ENCODE measurements at places on chromosomes 2 and 18. TPM values are rescaled to one million over a fixed set of nuclear protein-coding genes. Genes with fewer than 3 reads are reported as not detected.

The RAMP1 gene
- 16.4 TPM for total RNA-seq

The LTBP1 gene
- 190 TPM for total RNA-seq

The AQP12A gene
- total RNA-seq, result not detected

The SLC16A14 gene
- total RNA-seq, result 5.6 TPM

The IL36RN gene
- not detected for total RNA-seq

The PIAS2 gene
- 14.4 TPM for total RNA-seq

The C2orf80 gene
- total RNA-seq, result not detected

The INHBB gene
- not detected for total RNA-seq
